Right cardiac atrium (tissue), 5 donors: ENCODE measurements at places on chromosomes 7 and 10. TPM values are rescaled to one million over a fixed set of nuclear protein-coding genes. Genes with fewer than 3 reads are reported as not detected.
A peak's percentile ranks its signal among the peaks of the same experiment; 100 is the strongest.

Gene TCTN3
- 15.3 TPM for total RNA-seq

DNA sequence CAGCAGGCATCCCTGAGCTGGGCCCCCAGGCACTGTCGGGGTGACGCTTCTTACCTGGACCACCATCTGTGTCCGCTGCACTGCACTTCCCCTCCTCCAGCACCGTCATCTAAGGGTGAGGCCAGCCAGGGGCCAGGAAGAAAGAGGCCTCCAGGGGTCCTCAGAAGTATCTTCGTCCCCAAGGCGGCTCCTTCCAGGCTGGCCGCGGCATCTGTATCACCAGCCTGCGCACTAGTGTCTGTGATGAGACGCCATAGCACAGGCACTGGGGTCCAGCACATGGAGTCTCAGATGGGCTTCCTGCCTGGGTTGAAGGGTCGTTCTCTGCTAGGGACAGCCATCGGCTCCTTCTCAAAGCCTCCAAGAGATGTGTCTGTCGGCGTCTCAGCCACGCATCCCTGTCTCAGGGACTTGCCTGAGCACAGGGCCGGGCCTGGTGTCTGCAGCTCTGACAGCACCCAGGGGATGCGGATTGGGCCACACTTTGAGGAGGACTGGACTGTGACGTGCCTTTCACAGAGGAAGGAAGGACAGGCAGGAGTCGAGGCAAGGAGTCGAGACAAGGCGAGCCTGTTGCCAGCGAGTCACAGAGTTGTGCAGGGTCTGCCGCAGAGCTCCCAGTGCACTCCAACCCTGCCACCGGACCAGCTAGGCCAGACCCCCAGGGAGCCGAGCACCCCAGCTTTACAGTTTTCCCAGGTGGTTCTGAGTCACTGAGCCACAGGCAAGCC lies 101.5 kb upstream of the DIP2C start:
- no peak for DNase-seq

DNA sequence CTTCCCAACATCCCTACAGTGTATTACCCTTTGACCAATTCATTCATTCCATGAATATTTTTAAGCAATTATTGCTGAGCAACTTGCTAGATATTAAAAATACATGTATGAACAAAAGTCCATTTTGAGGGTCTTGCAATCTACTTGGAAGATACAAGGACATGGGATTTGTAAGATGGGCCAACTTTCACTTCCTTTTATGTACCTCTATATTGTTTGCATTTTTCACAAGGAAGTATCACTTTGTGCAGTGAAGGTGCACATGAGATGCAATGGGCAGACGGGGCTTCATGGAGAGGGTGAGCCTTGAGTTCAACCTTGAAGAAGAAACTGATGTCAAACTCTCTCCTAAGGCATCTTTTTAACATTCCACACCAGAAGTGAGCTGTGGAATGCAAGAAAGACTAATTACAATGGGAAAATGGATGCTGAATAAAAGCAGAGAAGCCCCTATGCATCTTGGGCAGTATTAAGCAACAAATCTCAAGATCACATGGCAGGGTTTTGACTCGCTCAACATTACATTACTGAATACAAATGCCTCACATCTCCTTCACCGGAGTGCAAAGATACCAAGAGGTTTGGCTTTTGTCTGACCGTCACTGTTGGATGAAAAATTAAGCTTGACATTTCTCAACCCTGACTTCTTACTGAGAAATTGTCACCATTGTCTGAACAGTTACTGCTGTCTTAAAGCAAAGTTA lies 341.5 kb downstream of the ELMO1 start:
- no peak for DNase-seq

GRCh38 chr7:130350945-130351790 lies 6.6 kb downstream of the CPA5 start:
- peak; percentile 31 for DNase-seq

- DNase-seq, result no peak
Observed at GRCh38 chr10:10662716-10663408, 354.8 kb upstream of the CELF2 start.

DNA sequence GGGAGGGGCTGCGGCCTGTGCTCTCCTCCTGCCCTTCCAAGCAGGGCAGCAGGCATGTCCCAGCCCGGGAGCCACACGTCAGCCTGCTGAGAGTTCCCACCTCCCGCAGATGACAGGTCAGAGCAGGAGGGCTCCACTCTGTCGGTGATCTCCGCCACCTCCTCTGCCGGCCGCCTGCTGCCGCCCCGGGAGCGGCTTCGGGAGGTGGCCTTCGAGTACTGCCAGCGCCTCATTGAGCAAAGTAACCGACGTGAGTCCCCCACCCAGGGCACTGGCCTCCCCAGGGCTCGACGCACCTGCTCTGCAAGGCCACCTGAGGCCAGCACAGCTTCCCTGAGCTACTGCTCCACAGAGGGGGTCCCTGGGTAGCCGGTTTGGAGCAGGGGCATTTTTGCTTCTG lies 9.4 kb downstream of the AP5Z1 start:
- peak; percentile 85 for DNase-seq

GRCh38 chr7:34612661-34613060 lies 45.4 kb upstream of the NPSR1 start:
- no peak for DNase-seq

DNA sequence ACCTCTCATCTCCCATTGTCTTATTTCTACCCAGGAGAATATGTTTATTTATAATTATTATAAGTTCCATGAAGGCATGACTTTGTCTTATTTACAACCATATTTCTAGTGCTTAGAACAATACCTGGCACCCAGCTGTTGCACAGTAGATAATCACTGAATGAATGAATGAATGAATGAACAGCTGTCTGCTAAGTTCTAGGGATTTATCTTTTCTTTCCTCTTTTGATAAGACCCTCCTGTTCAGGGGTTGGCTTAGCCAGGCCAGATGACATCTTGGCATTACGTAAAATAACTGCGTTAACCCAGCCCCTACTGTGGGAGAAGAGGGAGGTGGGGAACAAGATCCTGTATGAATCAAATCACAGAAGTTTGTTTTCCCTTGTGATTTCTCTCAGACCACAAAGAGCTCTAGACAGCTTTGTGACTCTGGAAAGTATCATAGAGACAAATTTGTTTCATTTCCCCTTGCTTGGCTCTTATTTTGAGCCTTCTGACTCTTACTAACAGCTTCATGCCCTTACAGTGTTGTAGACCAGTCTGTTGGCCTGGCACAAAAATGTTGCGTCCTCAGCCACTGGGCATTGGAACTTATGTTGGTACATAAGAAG lies 8.4 kb downstream of the ZNF862 start:
- no peak for DNase-seq

Gene SLC13A4
- not detected for total RNA-seq

Gene ZSCAN25
- 9.6 TPM for total RNA-seq

Gene TMEM130
- total RNA-seq, result 0.58 TPM

DNA sequence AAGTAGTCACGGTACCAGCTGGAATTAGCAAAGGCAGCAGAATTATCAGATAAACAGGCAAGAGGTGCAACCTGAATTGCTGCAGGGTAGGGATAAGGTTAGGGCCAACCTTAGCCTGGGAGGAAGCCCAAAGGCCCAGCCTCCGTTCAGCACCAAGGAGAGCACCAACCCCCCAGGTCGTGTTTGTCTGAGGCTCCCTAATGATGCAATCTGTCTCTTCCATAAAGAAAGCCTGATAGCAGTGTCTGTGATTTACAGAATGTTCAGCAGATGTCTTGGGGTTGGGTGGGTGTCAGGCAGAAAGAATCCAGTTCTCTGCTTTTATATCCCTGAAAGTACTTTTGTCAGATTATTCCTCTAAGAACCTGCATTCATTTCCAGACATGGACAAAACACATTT lies 328.4 kb upstream of the AOAH start:
- DNase-seq, result peak; percentile 16

- DNase-seq, result no peak
Observed at GRCh38 chr10:132094581-132095234, 29.0 kb downstream of the JAKMIP3 start.

Gene NXPH1
- total RNA-seq, result not detected

Gene CPA1
- 1.0 TPM for total RNA-seq

- DNase-seq, result no peak
Observed at GRCh38 chr10:86079088-86079487, 287.5 kb downstream of the GRID1 start.

Gene TDRD1
- total RNA-seq, result 0.85 TPM

- DNase-seq, result peak; percentile 91
Observed at GRCh38 chr7:74365322-74366022, 76.3 kb downstream of the CLIP2 start.

Gene CYP2W1
- not detected for total RNA-seq

Gene GRM8
- total RNA-seq, result not detected

Gene DENND11
- total RNA-seq, result 11.9 TPM

GRCh38 chr7:4650433-4651047 lies 31.6 kb upstream of the FOXK1 start:
- peak; percentile 54 for DNase-seq

Gene OPN4
- 1.0 TPM for total RNA-seq

Gene PPP3CB
- 61.3 TPM for total RNA-seq

Gene SLC18A3
- total RNA-seq, result not detected

- peak; percentile 94 for DNase-seq
Observed at GRCh38 chr7:100465702-100466311, 1.7 kb upstream of the SPACDR start.

Gene MUC3A
- total RNA-seq, result 0.14 TPM

GRCh38 chr7:15995027-15995426 lies 308.5 kb upstream of the MEOX2 start:
- DNase-seq, result no peak

DNA sequence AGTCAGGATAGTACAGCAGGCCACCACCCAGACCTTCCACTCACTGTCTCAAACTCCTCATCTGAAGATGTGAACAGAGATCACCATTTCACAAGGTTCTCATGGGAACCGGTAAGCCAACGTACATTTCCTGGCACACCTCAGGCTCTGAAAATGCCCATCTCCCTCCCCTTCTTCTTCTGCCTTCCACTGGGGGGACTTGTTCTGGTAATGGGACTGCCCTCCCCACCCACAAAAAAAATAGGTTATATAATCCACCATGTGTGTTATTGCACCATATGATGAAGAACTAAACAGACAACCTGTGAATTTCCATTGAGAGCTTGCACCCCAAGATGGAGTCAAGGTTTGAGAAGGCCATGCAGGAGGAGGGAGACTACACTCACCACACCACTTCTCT lies 42.1 kb upstream of the IKZF1 start:
- DNase-seq, result no peak

DNA sequence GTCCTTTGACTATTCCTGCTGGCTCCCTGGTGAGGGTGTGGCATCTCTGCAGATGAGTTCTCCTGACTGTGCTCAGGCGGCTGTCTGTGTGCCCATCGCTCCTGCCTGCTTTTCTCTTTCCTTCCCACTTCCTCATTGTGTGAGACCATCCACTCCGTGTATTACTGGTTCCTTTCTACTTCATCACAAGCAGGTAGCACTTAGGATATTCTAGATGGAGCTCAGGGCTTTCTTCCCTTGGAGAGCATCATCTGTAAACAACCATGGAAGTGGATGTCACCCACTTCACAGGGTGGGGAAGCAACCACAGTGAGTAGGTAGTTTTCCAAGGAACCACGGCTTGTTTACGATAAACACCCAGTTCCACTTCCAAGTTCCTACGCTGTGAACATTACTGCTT lies 15.7 kb downstream of the DNAJB6 start:
- DNase-seq, result no peak
